ENCODE measurements at places on chromosomes 1 and 21. TPM values are rescaled to one million over a fixed set of nuclear protein-coding genes. Genes with fewer than 3 reads are reported as not detected.

GRCh38 chr1:193265716-193266115 is 79.3 kb upstream of the B3GALT2 start:
- no peak for DNase-seq

DNA sequence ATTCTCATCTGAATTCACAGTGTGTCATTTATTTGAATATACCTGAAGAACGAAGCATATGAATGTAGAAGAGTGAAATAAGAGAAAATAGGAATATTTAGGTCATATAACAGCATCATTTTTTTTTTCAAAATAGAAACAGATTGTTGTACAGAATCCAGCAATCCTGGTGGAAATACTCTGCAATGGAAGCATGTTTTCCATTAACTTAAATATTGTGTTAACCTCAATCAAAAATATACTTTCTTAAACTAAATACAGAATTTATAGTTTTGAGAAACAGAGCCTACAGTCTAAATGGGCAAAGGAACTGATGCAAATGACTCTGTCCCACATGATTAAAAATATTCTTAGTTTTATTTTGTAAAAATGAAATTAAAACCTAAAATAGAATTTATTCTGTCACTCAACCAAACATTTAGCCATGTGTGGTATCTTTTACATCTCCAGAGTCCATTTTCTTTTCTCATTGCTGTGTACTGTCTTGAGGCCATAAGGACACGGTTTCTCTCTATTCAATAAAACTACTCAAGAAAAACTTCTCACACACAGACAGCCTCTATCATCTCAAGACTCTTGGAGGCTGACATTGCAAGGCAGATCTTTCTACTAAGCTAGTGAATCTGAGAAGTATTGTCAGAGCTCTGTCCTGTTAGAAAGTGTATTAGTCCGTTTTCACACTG is 322.6 kb downstream of the LTN1 start:
- DNase-seq = no peak

DNA sequence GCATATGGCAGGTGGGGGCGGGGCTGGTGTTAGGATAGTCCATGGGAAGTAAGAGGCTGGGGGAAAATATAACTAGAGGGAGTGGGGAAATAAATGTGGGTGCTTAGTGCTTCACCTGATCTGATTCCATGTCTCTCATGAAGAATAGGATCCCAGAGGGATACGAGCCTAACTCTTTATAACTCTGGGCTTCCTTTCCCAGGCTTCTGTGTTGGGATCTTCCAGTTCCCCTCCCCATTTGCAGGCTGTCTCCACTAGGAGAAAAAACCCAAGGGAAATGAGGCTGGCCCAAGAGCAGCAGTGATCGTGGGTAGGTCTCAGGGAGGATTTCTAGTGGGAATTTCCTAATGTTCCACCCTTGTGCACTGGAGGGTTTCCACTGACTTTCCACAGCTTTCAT is 1.6 kb downstream of the KCNJ9 start:
- no peak for DNase-seq

GRCh38 chr1:22889213-22889827 is 83.3 kb downstream of the LACTBL1 start:
- no peak for DNase-seq

- no peak for DNase-seq
These were observed 63.9 kb downstream of the UCK2 start for GRCh38 chr1:165891111-165891860.

DNA sequence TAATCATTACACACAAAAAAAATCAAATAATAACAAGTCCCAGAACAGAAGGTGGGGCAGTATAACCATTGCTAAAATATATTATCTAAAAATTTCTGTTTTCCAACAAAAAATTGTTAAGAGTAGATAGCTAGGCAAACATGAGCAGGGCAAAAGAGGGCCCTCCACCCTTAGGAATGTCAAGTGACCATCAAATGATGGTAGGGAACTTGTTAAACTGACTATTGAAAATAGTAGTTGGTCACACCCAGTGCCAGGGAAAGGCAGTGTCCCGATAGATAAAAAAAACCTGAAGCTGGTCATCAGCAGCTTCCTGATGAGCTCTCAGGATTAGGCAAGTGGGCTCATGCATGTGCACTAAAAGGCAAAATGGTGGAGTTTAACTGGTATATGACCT is 18.4 kb upstream of the COP1 start:
- no peak for DNase-seq

DNA sequence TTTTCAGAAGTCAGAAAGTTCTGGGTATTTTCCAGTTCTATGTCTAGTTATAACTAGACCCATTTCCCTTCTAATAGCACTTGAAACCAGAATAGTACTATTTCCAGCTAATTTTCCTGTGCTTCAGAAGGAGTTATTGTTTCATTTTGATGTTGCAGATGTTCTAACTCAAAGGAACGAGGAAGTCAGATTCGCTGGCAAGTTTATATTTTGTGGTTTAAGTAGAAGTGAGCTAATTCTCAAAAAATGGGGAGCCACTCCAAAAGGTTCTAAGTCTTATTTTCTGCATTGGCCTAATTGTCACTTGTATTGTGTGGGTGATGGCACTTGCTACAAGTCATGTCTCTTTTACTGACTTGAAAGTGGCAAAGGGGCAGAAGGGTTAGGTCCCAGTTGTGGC is 18.1 kb downstream of the CCDC185 start:
- no peak for DNase-seq

GRCh38 chr1:89699451-89699986 is 66.6 kb downstream of the LRRC8C start:
- no peak for DNase-seq

DNA sequence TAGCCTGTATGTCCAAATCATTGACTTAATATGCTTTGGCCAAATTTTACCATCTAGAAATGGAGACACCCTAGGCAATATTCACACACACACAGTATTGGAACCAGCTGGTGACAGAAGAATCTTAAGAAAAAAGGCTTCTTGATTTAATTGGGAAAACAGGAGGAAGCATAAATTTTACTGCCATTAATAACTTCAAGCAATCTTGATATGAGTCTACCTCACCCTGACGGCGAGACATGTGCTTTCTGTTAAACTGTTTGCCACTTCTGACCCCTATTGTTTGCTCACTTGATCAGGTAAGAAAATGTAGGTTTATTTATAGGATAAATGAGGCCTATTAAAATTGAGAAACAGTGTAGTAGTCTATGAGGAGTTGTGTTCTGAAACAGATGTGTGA is 73.2 kb downstream of the KIFAP3 start:
- DNase-seq = no peak

DNA sequence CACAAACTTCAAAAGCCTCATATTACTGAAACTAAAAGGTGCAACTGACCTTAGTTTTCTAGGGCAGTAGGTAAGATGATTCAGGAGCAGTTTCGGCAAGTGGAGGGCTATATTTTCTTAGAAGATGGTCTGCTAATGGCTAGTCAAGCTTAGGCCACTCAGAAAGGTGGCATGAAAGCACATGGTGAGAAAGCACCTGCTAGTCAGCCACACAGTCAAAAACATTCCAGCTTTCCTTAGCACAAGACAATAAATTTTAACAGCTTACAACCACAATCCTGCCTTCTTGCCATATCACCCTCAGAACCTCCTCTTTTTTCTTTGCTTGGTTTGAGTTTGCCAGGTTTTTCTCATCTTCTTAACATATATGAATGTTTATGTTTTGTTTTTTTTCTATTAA is 81.1 kb upstream of the SLFNL1 start:
- no peak for DNase-seq

DNA sequence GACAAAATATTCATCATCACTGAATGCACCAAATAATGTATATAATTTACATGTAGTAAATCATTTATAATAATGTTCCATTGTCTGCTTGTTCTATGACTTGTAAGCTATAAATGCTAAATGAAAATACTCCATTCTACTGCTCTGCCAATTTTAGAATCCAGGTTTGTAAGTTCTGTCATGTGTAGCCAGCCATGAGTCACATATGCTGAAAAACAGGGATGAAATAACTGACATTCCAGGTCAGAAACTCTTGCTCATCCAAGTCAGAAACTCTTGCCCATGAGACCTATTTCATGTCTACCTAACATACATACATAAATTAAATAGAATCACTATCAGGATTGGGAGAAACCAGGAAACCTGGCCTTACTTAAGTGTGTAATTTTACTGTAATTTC is 95.6 kb downstream of the ASH1L start:
- DNase-seq = no peak

DNA sequence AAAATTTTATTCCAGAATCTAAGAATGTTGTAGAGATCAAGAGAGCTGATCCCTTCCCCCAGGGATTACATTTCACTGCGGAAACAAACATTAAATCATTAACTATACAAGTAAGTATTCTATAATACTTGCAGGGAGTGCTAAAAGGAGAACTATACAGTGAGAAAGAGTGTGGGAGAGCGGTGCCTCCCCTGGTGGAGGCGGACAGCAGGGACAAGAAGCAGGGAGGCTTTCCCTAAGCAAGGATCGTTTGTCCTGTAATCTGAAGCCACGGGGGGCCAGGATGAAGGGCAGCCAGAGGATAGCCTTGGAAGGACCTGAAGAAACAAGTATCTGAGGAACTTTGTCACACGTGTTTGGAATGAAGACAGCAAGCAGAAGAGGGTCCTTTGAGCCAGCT is 40.1 kb downstream of the SLC9C2 start:
- no peak for DNase-seq

DNA sequence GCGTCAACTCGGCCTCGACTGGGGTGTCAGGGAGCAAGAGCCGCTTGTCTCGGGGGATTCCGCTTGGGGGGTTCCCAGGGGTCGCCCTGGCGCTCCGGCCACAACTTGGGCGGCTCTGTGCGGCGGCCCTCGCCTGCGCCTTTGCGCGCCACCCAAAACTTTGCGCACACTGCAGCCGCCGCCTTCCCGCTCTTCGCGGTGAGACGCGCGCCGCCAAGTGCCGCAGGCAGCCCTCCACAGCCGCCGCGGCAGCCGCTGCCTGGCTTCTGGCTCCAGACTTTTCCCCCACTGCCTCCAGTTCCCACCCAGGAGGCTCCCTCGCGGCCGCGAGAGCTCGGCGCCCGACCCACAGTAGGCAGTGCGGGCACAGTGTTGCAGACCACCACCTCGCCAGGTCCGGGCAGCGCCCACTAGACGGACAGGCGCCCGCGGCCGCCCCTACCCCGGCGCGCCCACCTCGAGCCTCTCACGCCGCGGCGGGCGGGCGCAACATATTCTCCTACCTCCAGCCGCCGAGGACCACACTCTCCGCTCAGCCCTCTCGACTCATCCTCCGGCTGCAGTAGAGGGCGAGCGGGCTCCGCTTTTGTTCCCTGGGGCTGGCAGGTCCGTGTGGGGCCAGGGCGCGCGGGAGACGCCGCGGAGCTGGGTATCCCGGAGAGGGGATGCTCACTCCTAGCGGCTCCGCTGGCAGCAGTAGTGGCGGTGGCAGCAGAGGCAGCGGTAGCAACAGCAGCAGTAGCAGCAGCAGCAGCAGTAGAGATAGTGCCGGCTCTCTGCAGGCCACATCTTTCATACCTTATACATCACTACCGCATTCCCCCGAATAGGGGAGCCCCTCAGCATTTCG is 296.6 kb downstream of the OMA1 start:
- DNase-seq = no peak

- DNase-seq = no peak
These were observed 85.2 kb upstream of the TLR5 start for GRCh38 chr1:223228201-223228600.

- no peak for DNase-seq
These were observed 226.6 kb downstream of the KCNH1 start for GRCh38 chr1:210907251-210907805.

DNA sequence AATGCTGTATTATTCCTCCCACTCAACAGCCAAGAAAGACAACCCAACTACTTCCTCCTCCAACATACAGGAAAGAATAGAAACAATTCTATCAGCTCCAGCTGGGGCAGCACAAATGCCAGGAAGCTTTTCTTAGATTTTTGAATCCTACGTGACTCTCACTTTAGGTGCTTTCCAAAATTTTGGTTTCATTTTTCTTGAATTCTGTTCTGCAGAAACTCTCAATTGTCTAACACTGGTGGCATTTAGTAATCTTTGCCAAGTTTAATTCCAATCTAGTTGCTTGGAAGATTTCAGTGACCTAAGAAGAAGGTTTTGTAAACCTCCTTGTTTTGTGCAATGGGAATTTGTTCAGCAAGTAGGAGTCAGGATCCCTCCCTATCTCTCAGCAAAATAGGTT is 37.1 kb upstream of the DOCK7 start:
- no peak for DNase-seq

GRCh38 chr1:166272851-166273250 is 106.0 kb upstream of the FAM78B start:
- no peak for DNase-seq

- no peak for DNase-seq
These were observed 53.5 kb downstream of the FNBP1L start for GRCh38 chr1:93501399-93501798.

DNA sequence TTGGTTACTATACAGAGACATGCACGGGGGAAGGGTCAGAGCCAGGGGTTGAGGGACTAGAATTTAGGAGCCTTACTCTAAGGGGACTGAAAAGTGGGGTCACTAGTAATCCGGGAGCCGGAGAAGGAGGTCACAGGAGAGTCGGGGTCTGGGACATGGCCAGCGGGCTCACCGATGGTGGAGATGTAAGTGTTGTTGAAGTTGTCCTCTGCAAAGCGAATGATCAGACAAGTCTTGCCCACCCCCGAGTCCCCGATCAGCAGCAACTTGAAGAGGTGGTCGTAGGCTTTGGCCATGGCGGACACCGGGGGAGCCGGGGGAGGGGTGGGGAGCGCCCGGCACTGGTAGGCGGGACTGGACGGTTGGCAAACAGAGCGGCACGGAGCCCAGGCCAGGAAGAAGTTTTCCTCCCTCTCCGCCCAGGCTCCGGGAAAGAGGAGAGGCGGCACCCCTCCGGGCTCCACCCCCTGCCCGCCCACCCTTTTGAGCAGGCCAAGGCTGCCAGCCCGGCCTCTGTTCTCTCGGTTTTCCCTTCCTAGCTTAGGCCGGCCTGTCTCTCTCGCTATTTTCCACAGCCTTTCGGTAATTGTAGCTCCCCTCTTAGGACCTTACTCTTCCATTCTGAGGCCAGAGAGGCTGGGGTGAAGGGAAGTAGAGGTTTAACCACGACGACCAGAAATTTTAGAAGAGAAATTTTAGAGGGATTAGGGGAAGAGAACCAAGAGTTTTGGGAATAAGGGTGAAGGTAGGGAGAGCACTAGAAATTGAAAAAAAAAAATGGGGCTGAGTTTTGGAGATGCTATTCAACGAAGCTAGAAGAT is at the start of gene RAB13:
TSS of gene RAB13 (minus strand) at position 399 of the 821 bp plus-strand sequence. CDS start at position 296, 103 bp downstream.
- peak; percentile 49 for DNase-seq

DNA sequence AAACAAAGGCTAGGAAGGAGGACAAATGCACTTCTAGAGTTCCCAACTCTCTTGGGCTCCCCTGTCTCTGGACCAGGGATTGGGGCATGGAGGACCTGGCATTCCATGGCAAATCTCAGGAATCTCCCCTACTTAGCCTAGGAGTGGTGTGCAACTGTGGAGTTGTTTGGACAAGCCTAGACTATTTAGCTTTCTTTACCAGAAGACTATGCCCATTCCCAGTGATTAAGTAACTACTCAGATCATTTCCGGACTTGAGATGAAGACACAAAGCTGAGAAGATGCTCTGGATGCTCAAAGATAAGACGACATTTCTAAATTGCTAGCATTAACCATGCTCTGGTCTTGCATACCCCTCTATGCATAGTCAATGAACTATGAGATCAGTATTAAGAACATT is 13.7 kb upstream of the MARK1 start:
- no peak for DNase-seq

BTBD8 gene
- total RNA-seq = 2.0 TPM

ACKR1 gene
- 360 TPM for total RNA-seq

PRAMEF2 gene
- total RNA-seq = not detected

FCRL1 gene
- total RNA-seq = 0.32 TPM

ZBTB8OS gene
- 18.8 TPM for total RNA-seq

RGS16 gene
- 38.9 TPM for total RNA-seq

SPRR3 gene
- total RNA-seq = not detected

TSPAN1 gene
- total RNA-seq = not detected

LCE2A gene
- not detected for total RNA-seq

S100A7 gene
- not detected for total RNA-seq

LPAR3 gene
- 0.72 TPM for total RNA-seq

S100A2 gene
- total RNA-seq = 6.5 TPM

THEM5 gene
- not detected for total RNA-seq
